ENCODE measurements at places on chromosomes 7 and 10.
A peak's percentile ranks its signal among the peaks of the same experiment; 100 is the strongest.

- no peak for DNase-seq
Observed at GRCh38 chr7:31114593-31115343, 62.7 kb downstream of the ADCYAP1R1 start.

- no peak for DNase-seq
Observed at GRCh38 chr7:4154882-4155535, 527.1 kb upstream of the FOXK1 start.

GRCh38 chr7:1119201-1119600, 31.3 kb downstream of the GPER1 start:
- DNase-seq, result no peak

DNA sequence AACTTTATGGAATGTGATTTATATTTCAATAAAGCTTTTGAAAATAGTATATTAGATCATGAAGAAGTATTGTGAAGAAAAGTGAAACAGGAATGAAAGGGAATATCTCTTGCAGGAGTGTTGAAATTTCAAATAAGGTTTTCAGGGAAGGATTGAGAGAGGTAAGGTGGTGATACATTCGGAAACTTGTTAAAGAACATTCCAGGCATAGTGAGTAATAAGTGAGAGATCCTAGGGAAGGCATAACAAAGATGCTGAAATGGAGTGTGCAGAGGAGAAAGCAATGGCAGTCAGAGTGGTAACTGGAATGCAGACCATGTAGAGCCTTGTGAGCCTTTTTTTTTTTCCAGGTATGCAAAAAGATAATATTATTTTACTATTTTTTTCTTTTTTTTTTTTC, 4.1 kb downstream of the OR9A4 start:
- no peak for DNase-seq

DNA sequence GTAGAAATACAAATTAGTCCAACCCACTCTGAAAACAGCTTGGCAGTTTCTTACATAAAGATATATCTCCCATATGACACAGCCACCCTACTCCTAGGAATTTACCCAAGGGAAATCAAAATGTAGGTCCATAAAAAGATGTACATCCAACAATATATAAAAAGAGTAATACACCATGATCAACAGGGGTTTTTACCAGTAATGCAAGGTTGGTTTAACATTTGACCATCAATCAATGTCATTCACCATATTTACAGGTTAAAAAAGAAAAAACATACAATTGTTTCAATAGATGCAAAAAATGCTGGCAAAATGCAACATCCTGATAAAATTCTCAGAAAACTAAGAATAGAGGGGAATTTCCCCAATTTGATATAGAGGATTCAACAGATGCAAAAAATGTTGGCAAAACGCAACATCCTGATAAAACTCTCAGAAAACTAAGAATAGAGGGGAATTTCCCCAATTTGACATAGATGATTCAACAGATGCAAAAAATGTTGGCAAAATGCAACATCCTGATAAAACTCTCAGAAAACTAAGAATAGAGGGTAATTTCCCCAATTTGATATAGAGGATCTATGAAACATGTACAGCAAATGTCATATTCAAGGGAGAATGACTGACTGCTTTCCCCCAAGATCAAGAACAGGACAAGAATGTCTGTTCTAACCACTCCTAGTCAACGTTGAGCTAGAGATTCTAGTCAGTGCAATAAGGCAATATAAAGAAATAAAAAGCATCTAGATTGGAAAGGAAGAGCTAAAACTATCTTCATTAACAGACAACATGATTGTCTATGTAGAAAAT, 13.7 kb downstream of the ADAP1 start:
- DNase-seq, result no peak

GRCh38 chr7:46522354-46522906, 601.4 kb upstream of the IGFBP3 start:
- no peak for DNase-seq

DNA sequence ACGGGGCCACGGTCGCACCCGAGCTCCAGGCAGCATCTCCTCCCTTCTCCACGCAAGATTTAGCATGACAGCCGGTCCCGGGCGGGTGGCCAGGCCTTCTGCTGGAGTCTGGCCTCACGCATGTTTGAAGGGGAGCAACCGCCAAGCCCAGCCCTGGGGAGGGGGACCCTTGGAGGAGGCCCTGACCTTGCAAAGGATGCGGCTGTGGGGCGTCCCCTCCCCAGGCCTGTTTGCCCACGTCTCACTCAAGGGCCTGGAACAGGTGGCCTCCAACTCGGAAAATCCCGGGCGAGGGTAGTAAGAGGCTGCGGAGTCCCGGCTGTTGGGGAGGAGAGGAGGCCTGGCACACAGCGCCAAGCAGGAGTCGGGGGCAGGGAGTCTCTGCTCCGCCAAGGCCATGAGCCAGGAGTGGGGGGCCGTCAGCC, 50.6 kb upstream of the DPYSL4 start:
- no peak for DNase-seq

- DNase-seq, result peak; percentile 23
Observed at GRCh38 chr10:10438335-10439100, 579.2 kb upstream of the CELF2 start.

- no peak for DNase-seq
Observed at GRCh38 chr7:47957156-47957555, 8.9 kb upstream of the PKD1L1 start.

Measured in substantia nigra (tissue), 51 donors.